PC-9 (cell line): ENCODE measurements at places on chromosomes 6 and 20. TPM values are rescaled to one million over a fixed set of nuclear protein-coding genes. Genes with fewer than 3 reads are reported as not detected.

- H3K27me3 ChIP-seq = no peaks in the 10 kb centered on the region
- H3K4me1 ChIP-seq = peaks cover 34% of the 10 kb centered on the region
- peak; percentile 67 for DNase-seq
- peaks cover 8% of the 10 kb centered on the region; the same call in 1 of the 2 replicates for H3K36me3 ChIP-seq
- H3K4me3 ChIP-seq = no peak overlapping the region
Observed at GRCh38 chr6:11212664-11213063, 19.8 kb downstream of the NEDD9 start.

- no peak overlapping the region for H3K27ac ChIP-seq
- no peaks in the 10 kb centered on the region for H3K4me1 ChIP-seq
- H3K27me3 ChIP-seq = peaks cover 45% of the 10 kb centered on the region
- no peak overlapping the region for H3K4me3 ChIP-seq
- H3K36me3 ChIP-seq = no peaks in the 10 kb centered on the region
- no peak for DNase-seq
Observed at GRCh38 chr20:36385503-36385902, 79.4 kb downstream of the DLGAP4 start.

GRCh38 chr6:89843070-89843469, 13.4 kb downstream of the CASP8AP2 start:
- no peak overlapping the region for H3K4me3 ChIP-seq
- H3K27ac ChIP-seq = no peak overlapping the region
- no peaks in the 10 kb centered on the region for H3K36me3 ChIP-seq
- no peak for DNase-seq
- no peaks in the 10 kb centered on the region for H3K27me3 ChIP-seq

DNA sequence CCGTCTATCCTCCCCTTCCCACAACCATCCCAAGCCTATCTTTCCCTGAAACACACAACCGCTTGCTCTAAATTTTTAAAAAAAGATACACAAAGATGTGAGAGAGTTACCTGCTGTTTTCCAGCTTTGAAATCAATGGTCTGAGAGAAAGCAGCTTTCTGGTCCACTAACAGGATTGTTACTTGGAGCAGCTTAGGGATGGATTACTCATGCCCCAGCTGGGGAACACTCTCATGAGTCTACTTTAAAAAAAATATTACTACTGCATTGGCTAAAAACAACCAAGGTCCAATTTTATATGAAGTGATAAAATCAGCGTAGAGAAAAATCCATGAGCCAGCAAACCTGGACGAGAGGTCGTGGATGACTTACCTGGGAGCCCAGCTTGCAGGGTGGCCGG, 29.6 kb upstream of the FOXC1 start:
- no peak for DNase-seq
- H3K27ac ChIP-seq = no peak overlapping the region
- H3K27me3 ChIP-seq = 0 out of 2 replicates have a peak, but pooled peaks cover 4% of the 10 kb centered on the region
- H3K4me1 ChIP-seq = no peaks in the 10 kb centered on the region
- H3K4me3 ChIP-seq = no peak overlapping the region
- H3K36me3 ChIP-seq = no peaks in the 10 kb centered on the region

The EBF4 gene
- 4.9 and 5.1 TPM in 2 replicates for total RNA-seq
